ENCODE measurements at places on chromosomes 13 and 19. TPM values are rescaled to one million over a fixed set of nuclear protein-coding genes. Genes with fewer than 3 reads are reported as not detected.

CD209 gene
- total RNA-seq: 6.8 TPM

SPIB gene
- not detected for total RNA-seq

RNF17 gene
- not detected for total RNA-seq

PLA2G4C gene
- total RNA-seq: 24.2 TPM

LILRA6 gene
- total RNA-seq: 4.6 TPM

FAM216B gene
- not detected for total RNA-seq
